ENCODE measurements at places on chromosomes 2 and 18.

GRCh38 chr18:35096677-35097011, 55.4 kb downstream of the MAPRE2 start:
- no peak for DNase-seq

DNA sequence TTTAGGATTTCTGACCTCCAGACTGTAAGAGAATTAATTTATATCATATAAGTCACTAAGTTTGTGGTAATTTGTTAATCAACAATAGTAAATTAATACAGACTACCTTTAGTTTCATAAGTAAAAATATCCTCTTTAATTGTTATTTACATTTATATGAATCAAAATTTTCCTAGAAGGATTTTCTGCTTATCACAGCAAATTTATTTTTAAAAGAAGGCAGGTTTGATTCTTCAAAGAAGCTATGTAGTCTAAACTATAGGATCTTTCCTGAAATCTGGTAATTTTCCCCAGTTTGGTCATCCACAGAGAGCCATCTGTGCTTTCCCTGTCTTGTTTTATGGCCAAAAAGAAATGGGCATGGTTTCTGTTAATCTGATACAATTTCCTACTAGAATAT, 13.1 kb upstream of the VRK2 start:
- no peak for DNase-seq

DNA sequence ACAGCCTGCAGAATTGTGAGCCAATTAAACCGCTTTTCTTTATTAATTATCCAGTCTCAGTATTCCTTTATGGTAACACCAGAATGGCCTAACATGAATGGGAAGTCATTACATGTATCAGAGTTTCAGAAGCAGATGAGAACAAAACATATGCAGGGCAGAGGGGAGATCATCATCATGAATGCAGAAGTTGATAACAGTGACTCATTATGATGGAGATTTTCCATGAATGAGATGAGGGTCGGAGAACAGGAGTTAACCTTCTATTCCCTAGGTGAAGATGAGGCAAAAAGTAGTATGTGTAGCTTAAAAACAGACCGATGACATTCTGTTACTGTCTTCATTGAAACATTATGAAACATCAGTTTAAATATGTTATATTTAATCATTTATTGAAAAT, 59.5 kb upstream of the PPM1B start:
- no peak for DNase-seq

DNA sequence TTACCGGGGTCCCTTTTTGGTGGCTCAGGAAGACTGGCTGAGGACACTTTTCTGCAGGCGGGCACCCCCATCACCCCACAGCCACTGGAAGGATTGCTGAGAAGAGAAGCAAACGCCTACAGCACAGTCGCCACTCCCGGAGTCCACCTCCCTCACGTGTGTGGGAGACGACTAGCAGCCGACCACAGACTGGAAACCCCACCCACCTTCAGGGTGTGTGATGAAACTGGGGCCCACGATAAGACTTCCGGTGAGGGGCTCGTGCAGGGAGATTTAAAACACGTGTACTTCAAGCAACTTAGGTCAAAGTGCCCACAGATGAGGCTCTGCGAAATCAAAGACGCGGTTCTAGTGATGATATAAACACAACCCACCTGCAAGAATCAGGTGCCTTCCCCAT, 26.3 kb downstream of the MBP start:
- no peak for DNase-seq

DNA sequence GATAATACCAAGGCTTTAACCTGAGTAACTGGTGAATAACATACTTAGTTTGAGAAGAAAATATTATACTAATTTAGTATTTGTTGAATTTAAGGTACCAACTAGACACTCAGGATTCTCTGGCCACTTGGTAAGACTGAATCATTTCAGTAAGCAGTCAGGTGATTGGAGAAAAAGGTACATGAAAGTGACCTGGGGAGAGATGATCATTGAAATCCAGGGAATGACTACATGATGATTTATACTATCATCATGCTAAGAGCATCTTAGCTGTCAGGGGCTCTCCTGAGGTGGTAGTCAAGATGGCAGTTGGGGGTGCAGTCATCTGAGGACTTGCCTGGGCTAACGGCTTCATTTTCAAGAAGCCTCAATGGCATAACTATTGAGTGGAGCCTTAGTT, 571.2 kb upstream of the ACVR2A start:
- no peak for DNase-seq

DNA sequence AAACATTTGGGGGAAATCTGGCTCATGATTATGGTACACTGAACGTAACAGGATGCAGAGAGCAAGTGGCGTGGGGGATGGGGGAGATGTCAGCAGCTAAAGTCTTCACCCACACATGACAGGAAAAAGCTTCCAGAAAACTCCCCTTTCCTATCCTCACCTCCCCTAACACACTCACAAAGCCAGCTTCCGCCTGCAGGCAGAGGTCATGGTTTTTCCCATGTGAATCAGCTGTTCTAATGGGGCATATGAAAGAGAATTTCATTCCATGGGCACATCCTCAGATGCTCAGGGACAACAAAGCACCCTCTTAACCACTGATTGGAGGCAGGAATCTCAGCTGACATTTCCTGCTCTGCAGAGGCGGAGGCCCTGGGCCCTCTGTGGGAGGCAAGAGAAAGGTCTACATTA, 129.1 kb downstream of the TSN start:
- DNase-seq, result no peak

DNA sequence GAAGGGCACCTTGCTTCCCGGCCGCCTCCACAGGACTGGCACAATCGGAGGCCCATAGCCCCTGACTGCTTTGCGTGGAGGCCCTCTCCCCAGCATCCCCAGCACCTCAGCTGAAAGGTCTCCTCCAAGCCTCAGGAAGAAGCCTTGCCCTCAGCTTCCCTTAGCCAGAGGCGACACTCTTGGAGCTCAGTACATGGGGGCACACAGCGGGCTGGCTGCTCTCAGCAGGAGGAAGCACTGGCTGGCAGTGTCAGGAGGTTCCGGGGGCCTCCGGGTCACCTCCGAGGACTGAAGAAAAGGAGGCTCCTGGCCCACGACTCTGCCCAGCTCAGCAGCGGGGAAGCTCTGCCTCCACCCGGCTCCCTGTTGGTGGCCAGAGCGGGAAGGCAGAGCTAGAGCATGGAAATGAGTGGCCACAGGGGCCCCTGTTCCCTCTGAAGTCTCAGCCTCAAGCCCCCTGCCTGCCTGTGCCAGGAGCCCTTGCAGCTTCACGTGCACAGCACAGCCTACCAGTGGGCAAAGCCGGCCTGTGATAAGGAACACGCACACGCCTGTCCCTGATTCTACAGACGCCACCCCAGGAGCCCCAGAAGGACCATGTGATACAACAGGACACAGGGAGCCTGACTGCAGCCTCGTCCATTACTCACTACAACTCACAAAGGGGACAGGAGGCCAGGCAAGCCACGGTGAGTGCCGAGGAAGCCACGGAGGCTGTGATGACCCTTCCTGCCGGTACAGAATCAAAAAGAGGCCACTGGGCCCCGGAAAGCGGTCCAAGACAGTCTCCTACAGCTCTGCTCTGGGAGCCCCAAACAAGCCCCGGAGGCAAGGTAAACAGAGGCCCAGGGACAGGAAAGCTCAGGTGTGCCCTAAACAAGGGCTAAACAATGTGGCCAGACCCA, 15.5 kb downstream of the HDAC4 start:
- no peak for DNase-seq
